ENCODE measurements at places on chromosomes 7 and 10.

DNA sequence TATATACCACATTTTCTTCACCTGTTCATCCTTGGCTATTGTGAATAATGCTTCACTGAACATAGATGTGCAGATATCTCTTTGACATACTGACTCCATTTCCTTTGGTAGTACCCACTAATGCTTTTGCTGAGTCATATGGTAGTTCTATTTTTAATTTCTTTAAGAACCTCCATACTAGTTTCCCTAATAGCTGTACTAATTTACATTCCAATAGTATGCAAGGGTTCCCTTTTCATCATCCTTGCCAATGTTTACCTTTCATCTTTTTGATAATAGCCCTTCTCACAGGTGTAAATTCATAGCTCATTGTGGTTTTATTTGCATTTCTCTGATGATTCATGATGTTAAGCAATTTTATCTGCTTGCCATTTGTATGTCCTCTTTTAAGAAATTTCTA is 159.9 kb downstream of the CALCR start:
- no peak for DNase-seq

DNA sequence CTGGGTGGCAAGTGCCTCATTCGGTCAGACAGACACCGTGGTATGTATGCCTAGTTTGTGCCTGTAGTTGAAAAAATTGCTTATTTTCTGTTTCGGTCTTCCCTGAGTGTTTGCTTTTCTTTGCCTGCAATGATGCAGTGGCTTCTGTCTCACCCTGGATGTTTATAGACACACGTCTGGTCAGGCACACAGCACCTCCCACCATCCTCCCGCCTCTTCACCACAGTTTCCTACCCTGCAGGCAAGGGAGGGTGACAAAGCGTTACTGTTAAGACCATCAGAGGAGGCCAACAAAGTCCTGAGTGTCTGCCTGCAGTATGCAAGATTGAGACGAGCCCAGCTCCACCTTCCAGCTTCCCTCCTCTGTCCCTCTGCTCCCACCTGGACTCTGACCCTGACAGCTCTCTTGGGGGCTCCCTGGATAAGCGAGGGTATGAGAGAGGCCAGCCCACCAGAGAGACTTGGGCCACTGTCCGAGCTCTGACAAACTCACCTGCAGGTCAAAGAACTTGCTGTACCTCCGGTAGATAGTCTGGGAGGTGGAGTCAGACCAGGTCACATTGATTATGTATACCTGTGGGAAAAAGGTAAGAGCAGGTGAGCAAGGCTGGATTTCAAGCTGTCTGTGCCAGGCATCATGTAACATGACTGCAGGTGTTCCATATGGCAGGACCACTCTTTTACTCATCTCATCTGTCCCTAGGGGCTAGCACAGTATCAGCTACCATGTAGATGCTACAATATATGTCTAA is 54.4 kb downstream of the SH3PXD2A start:
- DNase-seq = peak; percentile 55

DNA sequence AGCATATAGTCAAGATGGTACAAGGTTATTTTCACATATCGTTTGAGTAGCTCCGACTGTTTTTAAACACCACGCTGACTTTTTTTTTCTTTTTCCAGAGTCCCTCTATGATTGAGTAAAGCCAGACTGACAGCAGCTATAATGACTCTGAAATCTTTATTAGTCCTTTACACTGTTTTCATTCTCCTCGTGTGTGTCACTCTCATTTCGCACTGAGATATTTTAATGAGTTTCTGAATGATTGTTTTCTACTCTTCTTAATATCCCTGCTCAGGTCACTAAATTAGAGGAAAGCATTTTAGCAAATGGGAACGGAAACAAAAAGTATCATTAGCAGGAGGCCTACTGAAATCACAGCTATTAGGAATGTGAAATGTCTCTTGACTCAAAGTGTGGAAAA is 162.3 kb upstream of the MTPN start:
- peak; percentile 12 for DNase-seq

DNA sequence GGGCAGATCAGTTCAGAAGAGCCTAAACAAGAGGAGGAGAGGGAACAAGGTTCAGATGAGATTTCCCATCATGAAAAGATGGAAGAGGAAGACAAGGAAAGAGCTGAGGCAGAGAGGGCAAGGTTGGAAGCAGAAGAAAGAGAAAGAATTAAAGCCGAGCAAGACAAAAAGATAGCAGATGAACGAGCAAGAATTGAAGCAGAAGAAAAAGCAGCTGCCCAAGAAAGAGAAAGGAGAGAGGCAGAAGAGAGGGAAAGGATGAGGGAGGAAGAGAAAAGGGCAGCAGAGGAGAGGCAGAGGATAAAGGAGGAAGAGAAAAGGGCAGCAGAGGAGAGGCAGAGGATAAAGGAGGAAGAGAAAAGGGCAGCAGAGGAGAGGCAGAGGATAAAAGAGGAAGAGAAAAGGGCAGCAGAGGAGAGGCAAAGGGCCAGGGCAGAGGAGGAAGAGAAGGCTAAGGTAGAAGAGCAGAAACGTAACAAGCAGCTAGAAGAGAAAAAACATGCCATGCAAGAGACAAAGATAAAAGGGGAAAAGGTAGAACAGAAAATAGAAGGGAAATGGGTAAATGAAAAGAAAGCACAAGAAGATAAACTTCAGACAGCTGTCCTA is 52.7 kb upstream of the AGBL3 start:
- no peak for DNase-seq

Measured in activated CD4-positive, alpha-beta T cell treated with anti-CD3 and anti-CD28 coated beads, Interleukin-2, Interleukin-6, amounts not matched to agents 100 ng/mL and 50 ng/mL, durations not matched to agents 16 hours and 8 hours (primary cell).